ENCODE measurements at places on chromosomes 2 and 18. TPM values are rescaled to one million over a fixed set of nuclear protein-coding genes. Genes with fewer than 3 reads are reported as not detected.

The CXCR1 gene
- not detected for total RNA-seq

The HMSD gene
- 1.3 TPM for total RNA-seq

- DNase-seq: no peak
Observed at GRCh38 chr2:239230318-239231052, 170.3 kb downstream of the HDAC4 start.

GRCh38 chr2:24793761-24794435, 673 bp downstream of the CENPO start:
- DNase-seq: no peak

GRCh38 chr2:50752237-50752636, 279.7 kb downstream of the NRXN1 start:
- no peak for DNase-seq

DNA sequence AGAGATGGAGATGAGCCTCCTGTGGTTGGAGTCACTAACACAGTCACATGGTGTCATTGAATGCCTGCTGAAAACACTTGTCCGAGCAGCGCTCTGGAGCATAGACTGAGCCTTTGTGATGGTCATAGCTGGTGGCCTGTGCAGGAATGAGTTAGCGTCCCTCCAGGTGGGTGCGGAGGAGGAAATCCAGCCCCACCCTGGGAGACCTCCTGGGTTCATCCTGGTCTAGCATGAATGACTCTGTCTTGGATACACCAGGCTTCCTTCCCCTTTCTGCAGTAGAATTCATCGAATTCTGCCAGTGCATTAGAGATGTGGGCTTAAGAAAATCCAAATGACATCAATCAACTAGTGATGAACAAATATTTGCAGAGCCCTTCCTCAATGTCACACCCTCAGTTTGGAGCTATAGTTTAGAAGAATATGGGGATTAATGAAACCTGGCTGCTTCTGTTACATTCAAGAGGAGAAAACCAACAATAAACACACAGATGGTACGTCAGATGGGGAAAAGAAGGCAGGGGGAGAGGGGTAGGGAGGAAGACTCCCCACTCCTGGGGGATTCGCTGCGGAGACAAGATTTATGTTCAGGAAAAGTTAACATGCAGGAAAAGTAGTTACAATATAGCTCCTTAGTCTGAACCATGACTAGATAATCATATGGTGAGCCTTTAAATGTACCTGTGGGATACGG, 136.7 kb downstream of the DDX1 start:
- no peak for DNase-seq

GRCh38 chr2:36060133-36060532, 295.4 kb upstream of the CRIM1 start:
- no peak for DNase-seq

DNA sequence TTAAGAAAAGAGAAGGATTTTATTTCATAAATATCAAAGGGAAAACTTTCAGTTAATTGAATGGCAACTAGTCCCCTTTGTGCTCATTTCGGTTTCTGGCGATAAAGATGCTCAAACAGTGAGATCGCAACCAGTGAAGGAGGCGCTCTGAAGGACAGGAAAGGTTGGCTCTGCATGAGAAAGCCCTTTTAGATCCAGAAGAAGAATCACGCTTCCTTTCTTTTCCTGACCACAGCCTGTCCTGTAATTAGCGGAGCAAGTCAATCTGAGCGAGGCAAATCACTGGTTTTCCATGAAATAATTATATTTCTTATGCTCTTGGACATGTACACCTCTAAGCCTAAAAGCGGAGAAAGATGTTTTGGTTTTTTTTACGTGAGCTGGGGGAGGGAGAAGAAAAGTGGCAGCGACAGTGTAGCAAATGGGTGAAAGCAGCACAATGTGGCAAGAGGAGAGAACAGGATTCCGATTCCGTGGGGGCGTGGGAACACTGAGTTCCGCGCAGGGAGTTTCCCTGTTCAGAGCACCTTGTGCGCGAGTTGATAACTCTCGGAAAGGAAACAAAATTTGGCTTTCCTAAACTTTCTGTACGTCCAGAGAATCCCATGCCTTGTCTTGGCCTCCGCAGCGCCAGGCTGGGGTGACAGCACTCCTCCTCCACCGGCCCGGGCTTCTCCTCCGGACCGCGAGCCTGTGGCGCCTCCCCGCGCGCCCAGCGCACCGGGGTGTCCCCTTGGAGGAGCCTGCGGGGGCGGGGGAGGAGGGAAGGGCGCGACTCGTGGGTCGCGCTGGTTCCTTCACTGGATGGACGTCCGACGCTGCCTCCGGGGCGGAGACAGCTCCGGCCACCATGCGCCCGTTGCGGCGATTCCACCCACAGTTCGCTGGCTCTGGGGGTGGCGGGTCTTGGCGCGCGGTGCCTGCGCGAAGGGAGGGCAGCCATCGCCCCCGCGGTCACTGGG, 620 bp upstream of the SLC9A2 start:
- no peak for DNase-seq

- no peak for DNase-seq
Observed at GRCh38 chr18:50507120-50507590, 52.7 kb upstream of the MAPK4 start.

DNA sequence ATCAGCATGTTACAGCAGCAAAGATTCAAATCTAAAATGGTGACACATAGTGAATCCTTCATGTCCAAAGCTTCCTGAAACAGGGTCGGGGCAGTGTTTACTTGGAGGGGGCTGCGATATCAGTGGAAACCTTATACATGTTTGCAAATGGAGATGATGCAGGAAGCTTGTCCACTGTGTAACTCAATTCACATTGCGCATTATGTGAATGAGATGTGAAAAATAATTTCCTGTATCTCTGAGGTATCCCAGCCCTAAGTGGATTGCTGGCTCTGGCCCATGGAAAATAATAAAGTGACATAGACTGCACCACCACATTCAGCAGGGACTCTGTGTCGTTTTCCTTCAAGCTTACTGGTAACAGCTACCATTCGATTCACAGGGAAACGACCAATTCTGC, 505.5 kb downstream of the GALR1 start:
- DNase-seq: no peak

DNA sequence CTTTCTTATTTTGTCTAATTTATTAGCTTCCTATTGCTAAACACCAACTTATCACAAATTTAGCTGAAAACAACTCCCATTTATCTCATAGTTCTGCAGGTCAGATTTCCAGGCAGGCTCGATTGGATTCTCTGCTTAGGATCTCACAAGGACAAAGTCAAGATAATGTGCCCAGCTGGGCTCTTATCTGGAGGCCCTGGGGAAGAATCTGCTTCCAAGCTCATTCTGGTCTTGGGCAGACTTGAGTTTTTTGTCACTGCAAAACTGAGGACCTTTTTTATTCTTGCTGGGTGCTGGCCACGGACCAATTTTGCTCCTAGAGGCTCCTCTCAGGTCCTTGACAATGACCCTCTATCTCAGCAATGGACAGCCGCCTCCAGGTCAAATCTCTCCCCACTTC, 215.5 kb downstream of the TRIB2 start:
- DNase-seq: no peak

DNA sequence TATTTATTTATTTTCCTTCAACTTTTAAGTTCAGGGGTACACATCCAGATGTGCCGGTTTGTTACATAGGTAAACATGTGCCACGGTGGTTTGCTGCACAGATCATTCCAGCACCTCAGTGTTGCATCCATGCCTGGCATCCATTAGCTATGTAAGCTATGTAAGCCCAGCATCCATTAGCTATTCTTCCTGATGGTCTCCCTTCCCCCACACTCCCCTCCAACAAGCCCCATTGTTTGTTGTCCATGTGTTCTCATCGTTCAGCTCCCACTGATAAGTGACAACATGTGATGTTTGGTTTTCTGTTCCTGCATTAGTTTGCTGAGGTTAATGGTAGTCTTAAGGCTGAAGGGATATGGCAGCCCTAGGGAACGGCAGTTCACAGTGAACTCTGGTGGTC, 203.4 kb downstream of the CTNNA2 start:
- no peak for DNase-seq

GRCh38 chr2:206218796-206219499, 55.5 kb upstream of the ZDBF2 start:
- DNase-seq: no peak

DNA sequence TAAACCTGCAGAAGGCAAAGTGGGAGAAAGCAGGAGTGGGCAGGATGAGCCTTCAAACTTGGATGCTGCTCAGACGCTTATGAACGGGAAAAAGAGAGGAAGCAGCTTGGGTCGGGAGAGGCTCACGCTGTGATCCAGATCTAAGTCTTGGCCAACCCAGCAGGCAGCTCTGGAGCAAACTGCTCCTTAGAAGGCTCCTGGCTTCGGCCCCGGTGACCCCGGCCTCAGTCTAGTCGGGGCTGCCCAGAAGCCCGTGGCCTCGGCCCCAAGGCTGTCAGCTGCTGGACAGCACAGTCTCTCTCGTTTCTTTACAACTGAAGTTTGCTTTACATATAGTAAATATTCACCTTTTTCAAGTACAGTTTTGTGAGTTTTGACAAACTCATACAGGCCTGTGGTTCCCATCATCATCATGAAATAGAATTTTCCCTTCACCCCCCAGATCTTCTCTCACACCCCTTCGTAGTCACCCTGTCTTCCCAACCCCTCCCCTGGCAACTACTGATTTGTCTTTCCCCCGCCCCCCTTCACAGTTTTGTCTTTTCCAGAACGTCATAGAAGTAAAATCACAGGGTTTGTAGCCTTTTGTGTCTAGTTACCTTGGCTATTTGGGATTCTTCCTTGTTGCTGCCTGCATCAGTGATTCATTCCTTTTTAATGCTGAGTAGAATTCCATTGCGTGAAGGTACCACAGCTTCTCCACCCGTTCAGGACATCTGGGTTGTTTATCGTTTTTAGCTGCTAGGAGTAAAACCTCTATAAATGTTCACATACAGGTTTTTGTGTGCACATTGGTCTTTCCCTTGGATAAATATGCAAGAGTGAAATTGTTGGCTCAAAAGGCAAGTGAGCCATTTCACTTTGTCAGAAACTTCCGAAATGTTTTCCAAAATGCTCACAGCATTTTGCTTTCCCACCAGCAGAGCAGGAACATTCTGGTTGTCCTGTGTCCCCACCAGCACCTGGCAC, 35.1 kb downstream of the MYO7B start:
- no peak for DNase-seq

DNA sequence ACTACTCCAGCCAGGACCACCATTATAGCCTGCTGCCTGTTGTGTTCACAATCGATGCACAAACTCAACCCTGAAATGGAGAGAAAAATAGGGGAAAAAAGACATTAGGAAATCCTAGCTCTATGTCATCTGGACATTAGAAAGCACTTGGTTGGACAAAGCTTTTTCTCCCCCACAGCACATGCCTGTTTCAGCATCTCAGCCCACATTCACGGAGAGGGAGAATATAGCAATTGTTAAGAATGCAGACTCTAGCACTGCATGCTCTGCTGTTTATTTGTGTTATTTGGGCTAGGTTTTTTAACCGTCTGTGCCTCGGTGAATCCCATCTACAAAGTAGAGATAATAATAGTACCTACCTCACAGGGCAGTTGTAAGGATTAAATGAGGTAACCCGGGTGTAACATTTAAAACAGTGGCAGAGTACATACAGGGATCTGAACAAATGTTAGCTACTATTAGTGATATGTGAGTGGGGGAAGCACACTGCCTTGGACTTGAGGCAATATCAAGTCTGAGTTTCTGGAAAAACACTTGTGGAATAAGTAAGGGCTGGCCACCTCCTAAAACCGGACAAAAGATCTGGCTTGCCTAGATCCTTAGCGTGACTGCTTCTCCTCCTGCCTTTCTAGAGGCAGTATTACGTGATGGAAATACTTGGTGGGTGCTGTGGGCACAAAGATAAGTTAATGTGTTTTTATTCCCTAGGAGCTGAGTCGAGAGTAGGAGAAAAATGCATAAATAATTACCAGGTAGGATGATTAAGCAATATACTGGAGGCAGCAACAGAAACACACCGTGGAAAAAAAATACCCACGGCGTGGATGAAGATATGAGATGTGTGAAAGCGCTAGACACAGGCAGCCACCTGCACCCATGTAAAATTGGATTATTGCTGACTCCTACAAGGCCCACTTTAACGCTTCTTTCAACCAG, 1.0 kb upstream of the PPP1CB start:
- DNase-seq: no peak

DNA sequence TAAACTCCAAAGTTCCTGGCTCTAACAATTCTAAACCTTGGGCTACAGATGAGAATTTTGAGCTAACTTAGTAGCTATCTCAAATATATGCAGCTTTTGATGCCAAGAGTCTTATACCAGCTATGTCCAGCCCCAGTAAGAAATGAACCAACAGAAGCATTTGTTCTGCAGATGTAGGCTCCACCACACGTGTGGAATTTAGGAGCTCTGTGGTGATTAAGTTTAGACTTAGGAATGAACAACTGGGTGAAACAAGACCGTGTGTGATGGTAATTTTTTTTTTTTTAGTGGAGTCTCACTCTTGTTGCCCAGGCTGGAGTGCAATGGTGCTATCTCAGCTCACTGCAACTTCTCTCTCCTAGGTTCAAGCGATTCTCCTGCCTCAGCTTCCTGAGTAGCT, 179.7 kb downstream of the ANKRD30B start:
- no peak for DNase-seq

The TMEFF2 gene
- total RNA-seq: 1.5 TPM

GRCh38 chr18:45059695-45060094, 379.0 kb downstream of the SETBP1 start:
- DNase-seq: no peak

DNA sequence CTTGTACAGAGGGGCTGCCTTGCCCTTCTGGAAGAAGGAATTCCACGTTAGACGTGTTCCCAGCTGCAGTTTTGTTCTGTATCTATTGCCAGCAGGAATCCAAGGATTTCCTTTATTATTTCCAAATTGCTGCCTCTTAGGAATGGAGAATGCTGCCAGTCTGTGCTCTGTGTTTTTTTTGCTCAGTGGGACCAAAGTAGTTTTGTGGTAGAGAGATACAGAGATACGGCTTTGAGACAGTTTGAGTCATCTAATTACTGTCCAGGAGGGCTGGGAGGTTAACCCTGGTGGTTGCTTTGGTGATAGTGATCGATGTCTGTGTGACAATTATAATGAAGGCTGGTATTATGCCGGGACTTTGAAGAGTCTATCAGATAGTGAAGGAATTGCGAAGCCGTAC, 26.3 kb downstream of the ASAP2 start:
- DNase-seq: no peak

DNA sequence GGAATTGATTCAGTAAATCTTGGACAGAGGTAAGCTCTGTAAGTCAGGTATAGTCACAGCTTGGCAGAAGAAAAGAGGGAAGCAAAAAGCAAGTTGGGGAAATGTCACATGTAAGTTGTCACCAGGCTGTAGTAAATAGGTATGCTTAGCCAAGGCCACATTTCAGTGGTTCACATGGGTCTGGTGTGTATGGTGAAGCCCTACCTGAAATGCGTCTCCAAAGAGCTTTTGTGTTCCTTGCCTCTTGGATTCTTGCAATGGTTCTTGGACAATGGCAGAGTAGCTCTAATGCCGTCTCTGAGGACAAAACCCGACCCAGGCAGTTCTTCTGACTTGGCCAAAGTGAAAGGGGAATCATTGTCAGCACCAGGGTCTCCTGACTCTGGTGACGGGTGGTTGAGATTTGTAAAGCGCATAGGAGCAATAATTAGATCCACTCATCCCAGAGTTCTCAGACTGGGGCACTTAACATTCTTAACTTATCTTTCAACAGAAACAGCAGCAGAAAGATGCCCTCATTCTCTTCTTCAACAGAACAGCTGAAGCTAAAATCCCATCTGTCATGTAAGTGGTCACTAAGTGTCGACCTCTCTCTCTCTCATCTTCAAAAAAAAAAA, 34.4 kb upstream of the RPL37A start:
- no peak for DNase-seq

- DNase-seq: no peak
Observed at GRCh38 chr2:45237128-45237527, 227.9 kb upstream of the SIX2 start.

The NGEF gene
- total RNA-seq: 17.8 TPM

The CRIM1 gene
- total RNA-seq: 290 TPM

The SCTR gene
- total RNA-seq: not detected

All from Panc1 (cell line).